ENCODE measurements at places on chromosomes 5 and 9. TPM values are rescaled to one million over a fixed set of nuclear protein-coding genes. Genes with fewer than 3 reads are reported as not detected.

MEGF10 gene
- 0.21 TPM for total RNA-seq

CDK5RAP2 gene
- total RNA-seq: 67.8 TPM

HRH2 gene
- total RNA-seq: 23.1 TPM

VCAN gene
- total RNA-seq: 1,101 TPM

TEX10 gene
- total RNA-seq: 18.0 TPM

KIF4B gene
- not detected for total RNA-seq

RAB24 gene
- 23.8 TPM for total RNA-seq

PCDHB2 gene
- total RNA-seq: 4.6 TPM

ARHGEF37 gene
- 5.6 TPM for total RNA-seq

CARD9 gene
- 6.6 TPM for total RNA-seq

DBH gene
- total RNA-seq: not detected

GRCh38 chr9:98323051-98323830 lies 67.8 kb upstream of the TBC1D2 start:
- no peak for DNase-seq

DNA sequence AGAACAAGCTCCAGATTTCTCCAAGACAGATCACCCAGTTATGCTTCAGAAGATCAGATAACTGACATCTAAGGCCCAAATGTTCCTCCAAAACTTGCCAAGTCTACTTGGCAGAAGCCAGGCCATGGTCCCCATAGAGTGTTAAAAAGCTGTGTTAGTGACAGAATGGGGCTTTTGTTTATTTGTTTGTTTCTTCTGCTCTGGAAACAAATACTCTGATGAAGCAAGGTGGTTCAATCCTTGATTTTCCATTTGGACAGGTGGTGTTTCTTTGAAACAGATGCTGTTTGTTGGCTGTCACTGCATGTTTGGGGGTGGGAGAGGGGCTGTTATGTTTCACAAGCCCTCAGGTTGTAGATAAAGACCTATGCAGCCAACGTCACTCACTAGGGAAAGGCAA lies 264.0 kb downstream of the FAM114A2 start:
- no peak for DNase-seq

DNA sequence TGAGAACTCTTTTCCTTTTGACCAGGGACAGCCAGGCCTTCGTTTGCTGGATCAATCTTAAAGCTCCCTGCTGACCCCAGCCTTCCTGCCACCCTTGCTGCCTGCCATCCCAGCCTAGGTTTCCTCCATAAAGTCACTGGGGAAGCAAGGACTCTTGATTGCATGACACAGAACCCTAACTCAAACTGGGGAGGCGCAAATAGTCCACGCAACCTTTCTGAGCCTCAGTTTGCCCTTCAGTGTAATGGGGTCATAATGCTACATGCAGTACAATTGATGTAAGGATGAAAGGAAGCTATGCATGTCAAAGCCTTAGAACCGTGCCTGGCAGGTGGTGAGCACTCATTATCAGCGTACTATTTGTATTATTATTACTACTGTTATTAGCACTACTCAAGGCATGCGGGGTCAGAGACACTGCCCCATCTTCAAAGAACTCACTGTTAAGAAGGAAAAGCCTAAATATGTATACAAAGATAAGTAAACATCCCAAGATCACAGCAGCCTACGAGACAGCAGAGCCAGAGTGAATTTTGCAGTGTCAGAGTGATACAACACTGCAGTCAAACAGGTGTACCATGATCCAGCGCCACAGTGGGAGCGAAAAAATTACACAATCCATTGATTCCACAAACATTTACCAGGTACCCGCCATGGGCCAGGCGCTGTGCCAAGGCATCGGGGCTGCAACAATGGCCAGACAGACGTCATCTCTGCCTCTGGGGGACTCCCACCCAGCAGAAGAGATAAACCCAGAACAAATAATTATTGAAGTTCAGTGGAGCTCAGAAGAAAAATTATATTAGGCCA lies 16.9 kb upstream of the CPLX2 start:
- DNase-seq: no peak

DNA sequence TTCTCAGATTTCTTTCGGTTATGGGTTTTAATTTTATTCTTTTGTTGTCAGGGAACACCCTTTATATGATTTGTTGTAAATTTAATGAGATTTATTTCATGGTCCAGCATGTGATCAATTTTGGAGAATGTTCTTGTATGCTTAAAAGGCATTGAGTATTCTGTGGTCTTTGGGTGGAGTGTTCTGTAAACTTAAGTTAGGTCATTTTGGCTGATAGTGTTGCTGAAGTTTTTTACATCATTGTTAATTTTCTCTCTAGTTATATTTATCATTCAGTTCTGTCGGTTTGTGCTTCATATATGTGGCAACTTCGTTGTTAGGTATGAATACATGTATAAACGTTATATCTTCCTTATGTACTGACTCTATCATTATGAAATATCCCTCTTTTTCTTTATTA lies 55.5 kb downstream of the NIPBL start:
- DNase-seq: no peak

DNA sequence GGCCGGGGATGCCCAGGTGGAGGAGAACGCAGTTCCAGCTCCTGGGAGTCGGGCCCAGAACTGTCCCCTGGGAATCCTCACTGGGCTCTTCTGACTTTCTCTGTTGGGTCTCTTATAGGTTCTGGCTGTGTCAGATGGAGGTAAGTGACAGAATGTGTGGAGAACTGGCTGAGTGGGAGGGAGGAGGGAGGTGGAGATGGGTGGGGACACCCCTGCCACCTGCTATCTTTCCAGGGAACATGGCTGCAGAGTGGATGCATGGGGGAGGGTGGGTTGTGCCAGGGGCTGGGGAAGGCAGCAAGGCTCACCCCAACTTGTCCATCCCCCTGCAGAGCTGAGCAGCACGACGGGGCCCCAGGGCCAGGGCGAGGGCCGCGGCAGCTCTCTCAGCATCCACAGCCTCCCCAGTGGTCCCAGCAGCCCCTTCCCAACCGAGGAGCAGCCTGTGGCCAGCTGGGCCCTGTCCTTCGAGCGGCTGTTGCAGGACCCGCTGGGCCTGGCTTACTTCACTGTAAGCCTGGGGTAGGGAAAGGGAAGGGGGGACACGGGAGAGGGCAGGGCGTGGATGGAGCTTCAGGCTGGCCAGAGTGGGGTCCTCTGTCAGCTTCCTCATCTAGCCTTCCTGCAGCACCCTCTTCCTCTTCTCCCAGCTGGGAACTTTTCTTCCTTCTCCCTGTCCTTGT lies 8.3 kb downstream of the RGS14 start:
- no peak for DNase-seq

GRCh38 chr5:180079702-180080466 lies 8.3 kb upstream of the RNF130 start:
- no peak for DNase-seq

- DNase-seq: no peak
Observed at GRCh38 chr5:119346394-119346793, 9.4 kb upstream of the TNFAIP8 start.

GRCh38 chr5:150529555-150529954 lies 21.6 kb downstream of the NDST1 start:
- DNase-seq: no peak

- DNase-seq: no peak
Observed at GRCh38 chr9:134693011-134693410, 51.4 kb downstream of the COL5A1 start.

GRCh38 chr5:135294793-135295192 lies 104.2 kb downstream of the MACROH2A1 start:
- DNase-seq: no peak

DNA sequence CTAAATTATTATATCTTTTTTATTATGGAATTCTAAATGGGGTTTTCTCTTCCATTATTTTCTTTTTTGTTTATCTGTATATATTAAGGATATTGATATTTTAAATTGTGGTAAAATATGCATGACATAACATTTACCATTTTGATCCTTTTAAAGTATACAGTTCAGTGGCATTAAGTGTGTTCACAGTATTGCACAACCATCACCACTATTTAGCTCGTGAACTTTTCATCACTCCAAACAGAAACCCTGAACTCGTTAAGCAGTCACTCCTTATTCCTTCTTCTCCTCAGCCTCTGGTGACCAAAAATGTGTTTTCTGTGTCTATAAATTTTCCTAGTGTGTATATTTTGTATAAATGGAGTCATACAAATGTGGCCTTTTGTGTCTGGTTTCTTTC lies 188.2 kb downstream of the CCDC171 start:
- no peak for DNase-seq

GRCh38 chr9:16628413-16628812 lies 242.1 kb downstream of the BNC2 start:
- no peak for DNase-seq

DNA sequence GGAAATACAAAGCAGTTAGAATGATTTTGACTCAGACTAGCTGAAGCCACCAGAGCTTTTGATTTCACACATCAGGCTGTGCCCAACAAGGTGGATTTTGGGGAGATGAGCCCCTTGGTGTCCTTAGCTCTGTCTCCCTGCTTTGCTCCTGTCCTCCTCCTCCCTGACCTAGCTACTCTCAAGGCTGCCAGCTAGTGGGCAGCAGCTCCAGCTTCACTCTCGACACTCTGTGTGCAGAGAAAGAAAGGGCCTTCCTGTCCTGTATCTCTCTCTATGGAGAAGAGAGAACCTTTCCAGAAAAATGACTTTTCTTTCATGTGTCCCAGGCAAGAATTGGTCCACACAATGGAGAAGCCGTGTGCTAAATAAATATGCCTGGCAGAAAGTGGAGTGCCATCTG lies 446.2 kb downstream of the SEMA5A start:
- DNase-seq: no peak

- DNase-seq: no peak
Observed at GRCh38 chr5:147156012-147156411, 78.8 kb upstream of the STK32A start.

DNA sequence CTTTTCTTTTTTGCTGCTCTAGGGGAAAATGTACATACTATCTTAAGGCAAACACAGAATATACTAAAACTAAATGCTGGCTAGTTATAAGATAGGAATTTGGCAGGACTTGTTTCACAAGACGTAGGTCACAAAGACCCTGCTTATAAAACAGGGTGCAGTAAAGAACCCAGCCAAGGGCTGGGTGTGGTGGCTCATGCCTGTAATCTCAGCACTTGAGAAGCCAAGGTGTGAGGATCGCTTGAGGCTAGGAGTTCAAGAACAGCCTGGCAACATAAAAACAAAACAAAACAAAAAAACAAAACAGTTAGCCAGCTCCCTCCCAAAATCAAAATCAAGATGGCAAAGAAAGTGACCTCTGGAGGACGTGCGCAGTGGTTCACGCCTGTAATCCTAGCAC lies 49.5 kb upstream of the DENND4C start:
- DNase-seq: no peak

GRCh38 chr9:72165821-72166547 lies 16.7 kb downstream of the GDA start:
- no peak for DNase-seq

GRCh38 chr9:16247188-16247875 lies 623.1 kb downstream of the BNC2 start:
- DNase-seq: peak; percentile 29

- DNase-seq: no peak
Observed at GRCh38 chr5:1118738-1119137, 6.9 kb upstream of the SLC12A7 start.

- DNase-seq: no peak
Observed at GRCh38 chr5:103305809-103306208, 47.2 kb downstream of the MACIR start.
